ENCODE measurements at places on chromosomes 5 and 9.

GRCh38 chr9:86285261-86285660 lies 2.9 kb upstream of the ISCA1 start:
- DNase-seq, result no peak

- DNase-seq, result no peak
These were observed 78.4 kb downstream of the PLPP1 start for GRCh38 chr5:55456216-55456895.

GRCh38 chr9:33480106-33480505 lies 6.4 kb upstream of the NOL6 start:
- no peak for DNase-seq

DNA sequence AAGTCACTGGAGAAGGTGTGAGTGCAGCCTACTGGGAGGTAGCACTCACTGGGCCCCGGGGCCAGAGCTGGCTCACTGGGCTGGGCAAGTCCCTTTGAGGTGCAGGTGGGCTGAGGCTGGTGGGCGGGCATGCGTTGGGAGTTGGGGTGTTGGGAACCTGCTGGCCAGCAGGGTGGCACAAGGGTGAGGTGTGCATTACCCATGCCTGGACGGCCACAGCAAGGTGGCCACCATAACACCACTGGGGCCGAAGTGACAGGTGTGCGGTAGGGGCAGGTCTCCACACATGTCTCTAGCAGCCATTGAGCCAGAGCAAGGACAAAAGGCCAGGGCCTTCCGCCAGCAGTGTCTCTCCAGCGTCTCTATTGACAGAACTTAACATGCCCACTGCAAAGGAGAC lies 22.6 kb downstream of the PRRT1B start:
- no peak for DNase-seq

- no peak for DNase-seq
These were observed 156.5 kb upstream of the NFIL3 start for GRCh38 chr9:91580136-91580535.

GRCh38 chr5:148352696-148353095 lies 17.3 kb downstream of the SPINK9 start:
- no peak for DNase-seq

DNA sequence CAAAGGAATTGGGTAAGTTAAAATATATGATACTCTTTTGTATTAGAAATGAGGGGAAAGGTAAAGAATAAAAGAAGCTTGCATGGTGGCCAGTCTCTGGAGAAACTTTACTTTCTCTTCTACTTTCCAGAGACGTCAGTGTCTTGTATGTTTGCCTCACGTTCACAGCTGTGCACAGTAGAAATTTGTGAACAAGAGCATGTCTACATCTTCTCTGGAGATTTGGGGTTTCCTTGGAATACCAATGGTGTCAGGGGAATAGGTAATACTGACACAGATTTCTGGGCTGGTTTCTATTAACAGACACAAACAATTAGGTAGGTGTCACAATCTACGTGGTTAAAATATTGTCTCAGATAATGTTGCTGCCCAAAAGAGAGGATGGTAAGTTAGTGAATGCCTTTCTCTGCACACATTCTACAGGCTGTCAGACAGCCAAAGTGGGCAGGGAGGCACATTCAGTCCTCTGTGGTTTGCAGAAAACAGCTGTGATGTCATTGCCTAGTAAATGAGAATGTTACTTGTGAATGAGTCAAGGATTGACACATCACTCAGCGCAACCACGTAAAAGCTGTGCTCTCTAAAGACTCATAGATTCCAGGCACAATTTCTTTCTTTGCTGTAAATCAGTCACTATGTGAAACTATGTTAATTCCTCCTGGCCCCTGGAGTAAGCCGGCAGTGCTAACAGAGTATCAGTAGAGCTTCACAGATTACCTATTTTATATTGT lies 397.1 kb downstream of the MAN2A1 start:
- peak; percentile 35 for DNase-seq

DNA sequence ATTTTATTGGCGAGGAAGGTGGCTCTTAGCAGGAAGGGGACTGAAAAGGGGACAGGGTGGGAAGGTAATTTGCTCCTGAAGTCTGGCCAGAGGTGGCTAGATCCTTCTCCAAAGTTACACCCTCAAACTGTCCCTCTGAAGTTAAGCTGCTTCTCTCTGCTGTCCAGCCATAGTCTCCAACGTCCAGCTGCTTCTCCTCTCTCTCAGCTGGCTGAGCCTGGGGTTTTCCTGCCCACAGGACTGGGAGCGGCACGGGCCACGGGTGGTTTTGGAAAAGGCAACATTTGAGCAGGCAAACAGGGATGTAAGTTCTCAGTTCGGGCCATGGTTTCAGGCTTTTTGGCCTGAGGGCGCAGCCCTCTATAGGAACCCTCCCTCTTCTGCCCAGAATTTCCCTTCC lies 128.3 kb downstream of the YIPF5 start:
- peak; percentile 33 for DNase-seq

DNA sequence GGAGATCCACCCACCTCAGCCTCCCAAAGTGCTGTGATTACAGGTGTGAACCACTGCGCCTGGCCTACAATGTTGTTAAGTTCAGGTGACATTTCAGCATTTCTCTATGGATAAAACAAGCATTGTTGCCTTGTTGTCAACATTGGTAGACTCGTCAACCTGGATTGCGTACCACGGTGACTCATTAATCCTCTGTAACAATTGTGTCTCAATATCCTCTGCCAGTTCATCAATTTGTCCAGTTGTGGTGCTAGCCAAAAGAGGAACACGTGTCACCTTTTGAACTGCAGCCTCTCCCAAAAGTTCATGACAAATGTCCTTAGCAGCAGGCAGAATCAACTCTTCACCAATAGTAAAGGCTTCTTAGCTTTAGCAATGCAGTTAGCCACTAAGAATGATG lies 46.3 kb upstream of the LARP1 start:
- no peak for DNase-seq

- no peak for DNase-seq
These were observed 407.5 kb downstream of the AGTPBP1 start for GRCh38 chr9:85334228-85334627.

DNA sequence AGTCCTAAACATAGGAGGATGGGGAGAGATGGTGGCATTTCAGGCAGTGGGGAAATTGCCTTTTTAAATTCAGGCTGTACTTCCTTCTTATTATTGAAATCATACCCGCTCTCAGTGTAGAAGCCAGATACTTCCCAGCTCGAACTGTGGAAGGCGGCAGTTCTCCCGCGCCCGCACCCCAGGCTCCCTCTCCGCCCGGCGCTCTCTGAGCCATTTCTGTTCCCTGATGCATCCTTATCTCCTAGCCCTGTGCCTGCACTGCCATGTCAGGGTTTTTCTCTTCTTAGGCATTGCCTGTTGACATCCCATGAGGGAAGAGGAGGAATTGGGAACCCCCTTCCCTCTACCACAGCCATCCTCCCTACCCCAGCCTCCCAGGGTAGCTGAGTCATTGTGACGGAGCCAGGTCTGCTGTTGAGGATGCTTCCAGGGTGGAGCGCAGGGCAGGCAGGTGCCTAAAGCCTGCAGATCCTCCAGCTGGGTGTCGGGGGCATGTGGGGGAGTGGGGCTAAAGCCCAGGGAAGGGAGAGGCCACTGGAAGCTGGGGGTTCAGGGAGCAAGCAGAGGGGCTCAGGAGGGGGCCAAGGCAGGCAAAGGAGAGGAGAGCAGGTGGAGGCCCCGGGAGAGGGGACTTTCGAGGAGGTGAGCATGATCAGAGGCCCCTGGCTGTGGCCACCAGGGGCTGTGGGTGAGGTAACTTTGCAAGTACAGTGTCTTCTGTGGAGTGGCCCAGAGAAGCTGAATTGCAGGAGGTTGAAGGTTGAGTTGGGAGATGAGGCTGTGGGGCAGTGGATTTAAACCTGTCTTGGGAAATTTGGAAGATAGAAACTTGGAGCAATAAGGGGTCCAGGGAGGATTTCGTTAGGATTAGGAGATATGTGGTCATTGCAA lies 16.2 kb downstream of the LAMC3 start:
- no peak for DNase-seq

GRCh38 chr9:101229606-101230005 lies 155.2 kb downstream of the BAAT start:
- DNase-seq, result no peak

DNA sequence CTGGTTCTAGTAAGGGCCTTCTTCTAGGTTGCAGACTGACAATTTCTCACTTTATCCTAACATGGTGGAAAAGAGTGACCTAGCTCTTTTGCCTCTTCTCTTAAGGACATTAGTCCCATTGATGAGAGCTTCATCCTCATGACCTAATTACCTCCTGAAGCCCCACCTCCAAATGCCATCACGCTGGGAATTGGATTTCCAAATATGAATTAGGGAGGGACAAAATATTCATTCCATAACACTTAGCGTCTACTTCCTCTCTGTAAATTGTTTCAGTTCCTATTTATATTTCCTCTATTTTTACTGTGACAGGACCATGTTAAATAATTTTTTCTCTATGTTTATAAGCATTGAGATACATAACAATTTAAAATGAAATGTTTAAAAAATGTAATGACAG lies 408.8 kb downstream of the CDH10 start:
- no peak for DNase-seq

DNA sequence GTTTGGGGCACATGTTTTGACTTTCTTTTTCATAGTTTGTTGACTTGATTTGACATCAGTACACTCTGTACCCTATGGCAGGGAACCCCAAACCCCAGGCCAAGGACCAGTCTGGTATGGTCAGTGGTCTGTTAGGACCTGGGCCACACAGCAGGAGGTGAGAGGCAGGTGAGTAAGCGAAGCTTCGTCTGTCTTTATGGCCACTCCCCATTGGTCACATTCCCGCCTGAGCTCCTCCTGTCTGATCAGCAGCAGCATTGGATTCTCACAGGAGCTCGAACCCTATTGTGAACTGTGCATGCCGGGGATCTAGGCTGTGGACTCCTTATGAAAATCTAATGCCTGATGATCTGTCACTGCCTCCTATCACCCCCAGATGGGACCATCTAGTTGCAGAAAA lies 88.0 kb downstream of the TENT4A start:
- DNase-seq, result no peak

DNA sequence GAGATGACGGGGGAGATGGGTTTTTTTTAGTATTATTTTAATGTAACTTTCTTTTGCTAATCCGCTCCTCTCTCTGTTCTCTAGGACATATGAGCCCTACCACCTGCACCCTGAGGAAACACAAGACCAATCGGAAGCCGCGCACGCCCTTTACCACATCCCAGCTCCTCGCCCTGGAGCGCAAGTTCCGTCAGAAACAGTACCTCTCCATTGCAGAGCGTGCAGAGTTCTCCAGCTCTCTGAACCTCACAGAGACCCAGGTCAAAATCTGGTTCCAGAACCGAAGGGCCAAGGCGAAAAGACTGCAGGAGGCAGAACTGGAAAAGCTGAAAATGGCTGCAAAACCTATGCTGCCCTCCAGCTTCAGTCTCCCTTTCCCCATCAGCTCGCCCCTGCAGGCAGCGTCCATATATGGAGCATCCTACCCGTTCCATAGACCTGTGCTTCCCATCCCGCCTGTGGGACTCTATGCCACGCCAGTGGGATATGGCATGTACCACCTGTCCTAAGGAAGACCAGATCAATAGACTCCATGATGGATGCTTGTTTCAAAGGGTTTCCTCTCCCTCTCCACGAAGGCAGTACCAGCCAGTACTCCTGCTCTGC lies 4.8 kb downstream of the MSX2 start:
- no peak for DNase-seq

DNA sequence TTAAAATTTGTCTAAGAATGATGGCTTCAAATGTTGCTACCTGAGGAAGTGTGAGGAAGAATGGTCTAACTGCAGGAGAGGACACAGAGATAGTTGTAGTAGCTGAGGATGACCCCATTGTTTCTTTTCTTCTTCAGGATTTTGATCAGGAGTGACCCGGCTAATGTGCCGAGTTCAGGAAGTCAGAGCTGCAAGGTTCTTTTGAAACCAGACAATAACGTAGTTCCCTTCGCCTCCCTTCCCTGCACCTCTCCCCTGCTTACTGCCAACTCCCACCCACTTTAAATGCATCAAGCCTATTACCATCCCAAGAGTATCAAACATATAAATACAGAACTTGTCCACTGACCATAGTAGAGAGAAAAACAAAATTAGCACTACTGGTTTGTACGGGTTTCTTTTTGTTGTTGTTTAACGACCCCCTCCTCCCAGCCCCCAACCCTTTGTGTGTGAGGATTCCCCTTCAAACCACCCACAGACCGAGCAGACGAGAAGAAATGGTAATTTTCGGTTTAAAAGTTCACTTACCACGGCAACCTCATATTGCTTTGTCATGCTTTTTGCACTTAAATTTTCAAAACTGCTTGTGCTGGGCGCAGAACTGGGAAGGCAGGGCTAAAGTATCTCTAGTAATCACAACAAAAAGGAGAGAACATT lies 23.5 kb upstream of the ELAVL2 start:
- DNase-seq, result no peak

DNA sequence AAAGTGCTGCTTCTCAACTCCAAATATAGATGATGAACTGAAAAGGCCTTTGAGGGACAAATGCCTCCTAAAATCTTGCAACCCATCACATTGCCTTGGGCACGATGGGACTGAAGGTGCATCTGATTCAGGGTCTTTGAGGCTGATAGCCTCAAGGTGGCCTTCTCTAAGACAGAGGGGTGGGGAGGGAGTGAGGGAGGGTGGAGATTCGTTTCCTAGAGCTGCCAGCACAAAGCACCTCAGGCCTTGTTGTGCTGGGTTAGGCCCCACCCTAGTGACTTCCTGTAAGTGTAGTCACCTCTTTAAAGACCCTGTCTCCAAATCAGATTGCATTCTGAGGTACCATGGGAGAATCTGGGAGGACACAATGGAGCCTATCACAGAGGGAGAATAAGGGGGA lies 57.1 kb downstream of the BARX1 start:
- no peak for DNase-seq

- no peak for DNase-seq
These were observed 1068.6 kb downstream of the TAF11L14 start for GRCh38 chr5:18702821-18703220.

DNA sequence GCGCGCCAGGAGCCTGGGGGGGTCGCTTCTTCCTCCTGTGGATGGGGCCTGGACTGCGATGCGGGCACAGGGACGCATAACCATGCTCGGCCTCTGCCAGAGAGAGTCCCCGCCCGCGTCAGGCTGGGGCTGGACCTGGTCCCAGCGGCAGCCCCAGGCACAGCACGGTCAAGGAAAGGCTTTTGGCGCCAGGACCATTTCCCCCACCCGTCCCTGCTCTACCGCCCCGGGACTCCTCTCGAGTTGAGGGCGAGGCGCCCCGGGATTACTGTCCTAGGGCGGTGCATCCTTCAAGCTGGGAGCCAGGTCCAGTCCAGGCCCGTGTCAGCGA lies 341 bp downstream of the MXD3 start:
- DNase-seq, result peak; percentile 55

GRCh38 chr9:17625644-17626388 lies 47.0 kb downstream of the SH3GL2 start:
- DNase-seq, result no peak
